Fibroblast of the conjunctiva (primary cell): ENCODE measurements at places on chromosomes 3 and 15.

- no peak for DNase-seq
Measured at GRCh38 chr3:49900491-49901153, 3.1 kb downstream of the MST1R start.

GRCh38 chr3:46947981-46948791, 28.4 kb downstream of the CCDC12 start:
- no peak for DNase-seq

DNA sequence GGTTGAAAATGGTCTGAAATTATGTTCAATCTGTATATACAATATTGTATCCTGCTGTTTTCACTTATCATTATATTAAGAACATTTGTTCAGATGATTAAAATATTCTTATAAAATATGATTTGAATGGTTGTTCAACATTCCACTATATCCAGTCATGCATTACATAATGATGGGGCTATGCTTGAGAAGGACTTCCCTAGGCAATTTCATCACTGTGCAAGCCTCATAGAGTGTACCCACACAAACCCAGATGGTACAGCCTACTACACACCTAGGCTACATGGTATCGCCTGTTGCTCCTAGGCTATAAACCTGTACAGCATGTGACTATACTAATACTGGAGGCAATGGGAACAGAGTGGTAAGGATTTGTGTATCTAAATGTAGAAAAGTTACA, 30.5 kb downstream of the SLC7A14 start:
- no peak for DNase-seq

DNA sequence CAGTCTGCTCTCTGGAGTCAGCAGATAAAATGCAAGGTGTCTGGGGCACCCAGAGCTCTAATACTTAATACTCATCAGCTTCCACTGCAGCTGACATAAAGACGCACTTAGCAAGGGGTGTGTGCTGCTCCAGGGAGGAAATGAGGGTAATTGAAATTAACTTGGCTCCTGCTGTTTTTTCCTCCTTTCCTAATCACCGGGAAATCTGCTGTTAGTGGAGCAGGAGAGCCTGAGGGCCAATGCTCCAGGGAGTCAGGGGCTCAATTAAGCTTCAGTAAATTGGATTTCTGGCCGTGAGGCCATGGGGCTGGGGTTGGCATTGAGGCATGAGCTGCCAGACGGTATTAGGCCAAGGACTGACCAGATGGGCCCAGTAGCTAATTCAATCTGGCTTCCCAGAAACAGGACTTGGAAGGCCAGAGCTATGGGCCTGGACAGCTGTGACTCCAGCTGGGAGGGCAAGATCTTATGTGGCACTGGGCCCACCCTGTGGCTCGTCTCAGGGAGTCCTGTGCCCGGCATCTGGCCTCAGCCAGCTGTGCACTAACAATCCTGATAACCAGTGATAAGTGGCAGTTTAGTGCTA, 30.7 kb upstream of the CHRNB4 start:
- DNase-seq = no peak

DNA sequence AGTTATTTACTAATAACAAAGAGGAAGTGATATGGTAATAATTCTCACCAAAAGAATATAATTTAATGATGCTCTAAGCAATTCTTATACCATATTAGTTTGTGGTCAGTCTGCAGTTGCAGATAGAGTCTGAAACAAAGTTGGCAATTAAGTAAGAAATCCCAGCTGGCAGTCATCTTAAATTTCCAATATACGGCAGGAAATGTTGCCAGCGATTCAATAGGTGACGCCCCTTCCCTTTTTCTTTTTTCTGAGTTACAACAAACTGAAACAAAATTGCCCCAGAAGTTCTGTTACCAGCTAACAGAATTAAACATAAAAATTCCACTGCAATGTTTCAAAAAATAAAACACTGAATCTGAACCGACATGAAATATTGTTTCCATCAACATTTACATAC, 26.7 kb downstream of the LRRFIP2 start:
- DNase-seq = no peak

- DNase-seq = no peak
Measured at GRCh38 chr3:12416731-12417130, 67.5 kb upstream of the TSEN2 start.

DNA sequence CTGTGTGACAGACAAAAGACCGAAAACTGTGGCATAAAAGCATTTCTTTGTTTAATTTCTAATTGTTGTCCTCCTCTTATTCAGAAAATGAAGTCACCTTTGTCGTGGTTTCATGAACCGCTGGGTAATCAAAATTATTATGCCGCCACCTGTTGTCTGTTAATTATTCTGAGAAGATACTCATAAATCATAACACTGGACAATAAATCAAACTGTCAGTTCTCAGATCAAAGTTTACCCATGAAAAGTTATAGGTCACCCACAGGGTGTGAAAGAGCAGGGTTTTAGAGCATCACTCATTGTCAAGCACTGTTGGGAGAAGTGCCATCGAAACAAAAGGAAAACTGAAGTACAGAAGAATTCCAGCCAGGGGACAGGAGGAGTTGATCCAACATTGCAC, 474.3 kb downstream of the NR2F2 start:
- DNase-seq = no peak

DNA sequence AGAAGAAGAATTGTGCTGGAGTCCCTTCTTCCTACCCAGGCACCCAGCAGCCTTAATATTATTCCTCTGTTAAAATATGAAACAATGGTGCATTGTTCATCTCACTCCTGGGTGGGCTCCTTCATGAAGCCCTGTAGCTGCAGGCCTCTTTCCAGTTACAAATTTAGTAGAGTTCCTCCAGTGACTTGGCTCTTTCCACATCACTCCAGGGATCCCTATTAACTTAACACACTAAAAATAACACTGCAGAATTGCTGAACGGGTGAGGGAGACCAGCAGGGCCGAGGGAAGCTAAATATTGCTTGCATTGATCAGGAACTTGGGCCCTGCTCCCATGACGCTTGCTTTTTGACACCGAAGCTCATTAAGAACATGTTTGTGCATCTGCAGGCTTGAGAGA, 142.3 kb downstream of the PDCD6IP start:
- no peak for DNase-seq

- no peak for DNase-seq
Measured at GRCh38 chr3:54818942-54819341, 108.9 kb downstream of the LRTM1 start.

- peak; percentile 48 for DNase-seq
Measured at GRCh38 chr3:21705769-21706168, 45.2 kb downstream of the ZNF385D start.

DNA sequence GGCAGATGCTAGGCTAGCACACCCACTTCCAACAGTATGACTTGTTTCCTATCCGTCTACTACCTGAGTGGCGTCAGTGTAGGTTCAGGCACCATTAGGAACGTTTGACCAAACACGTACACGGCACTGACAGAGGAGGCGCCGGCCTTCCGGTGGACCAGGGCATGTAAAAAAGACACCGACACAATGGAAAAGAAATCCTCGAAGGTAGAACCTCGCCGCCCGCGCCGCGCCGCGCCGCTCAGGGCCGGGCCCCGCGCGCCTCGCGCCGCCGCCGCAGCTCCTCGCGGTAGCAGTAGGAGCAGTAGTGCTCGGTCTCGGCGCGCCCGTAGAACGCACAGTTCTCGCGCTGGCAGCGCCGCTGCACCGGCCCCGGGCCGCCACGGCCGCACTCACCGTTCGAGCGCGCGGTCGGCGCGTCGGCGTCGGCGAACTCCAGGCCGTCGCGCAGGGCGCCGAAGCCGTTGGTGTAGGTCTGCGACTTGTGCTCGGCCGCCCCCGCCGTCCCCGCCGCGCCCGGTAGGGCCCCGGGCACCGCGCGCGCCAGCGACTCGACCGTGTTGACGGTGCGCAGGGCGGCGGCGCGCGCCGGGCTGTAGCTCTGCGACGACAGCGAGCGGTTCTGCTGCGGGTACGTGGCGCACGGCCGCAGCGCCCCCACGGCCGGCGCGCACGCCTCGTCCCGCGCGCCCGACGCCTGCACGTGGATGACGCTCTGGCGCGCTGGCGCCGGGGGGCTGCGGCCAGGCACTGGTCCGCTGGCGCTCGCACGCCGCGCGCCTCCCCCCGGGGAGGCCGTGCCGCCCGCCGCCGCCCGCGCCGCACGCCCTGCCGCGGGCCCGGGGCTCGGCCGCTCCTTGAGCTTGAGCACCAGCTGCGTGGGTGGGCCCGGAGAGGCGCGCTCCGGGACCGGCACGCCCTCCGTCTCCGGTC, 156.7 kb downstream of the KLF13 start:
- DNase-seq = no peak

- DNase-seq = no peak
Measured at GRCh38 chr3:138049157-138049919, 39.4 kb downstream of the CLDN18 start.

DNA sequence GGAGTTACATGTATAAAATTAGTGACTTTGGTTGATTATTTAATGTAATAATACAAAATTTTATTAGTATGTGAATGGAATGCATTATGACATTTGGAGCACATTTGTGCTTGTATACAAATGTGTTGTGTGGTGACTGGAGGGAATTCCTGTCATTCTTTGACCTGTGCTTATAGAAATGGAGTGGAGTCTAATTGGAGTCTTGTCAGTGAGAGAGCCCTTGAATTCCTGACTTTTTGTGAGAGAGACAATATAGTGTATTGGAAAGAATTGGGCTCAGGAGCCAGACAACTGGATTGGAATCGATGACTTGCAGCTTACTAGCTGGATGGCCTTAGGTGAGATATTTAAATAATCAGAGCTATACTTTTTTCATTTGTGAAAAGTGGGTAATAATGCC, 9.4 kb downstream of the TCF12 start:
- no peak for DNase-seq

DNA sequence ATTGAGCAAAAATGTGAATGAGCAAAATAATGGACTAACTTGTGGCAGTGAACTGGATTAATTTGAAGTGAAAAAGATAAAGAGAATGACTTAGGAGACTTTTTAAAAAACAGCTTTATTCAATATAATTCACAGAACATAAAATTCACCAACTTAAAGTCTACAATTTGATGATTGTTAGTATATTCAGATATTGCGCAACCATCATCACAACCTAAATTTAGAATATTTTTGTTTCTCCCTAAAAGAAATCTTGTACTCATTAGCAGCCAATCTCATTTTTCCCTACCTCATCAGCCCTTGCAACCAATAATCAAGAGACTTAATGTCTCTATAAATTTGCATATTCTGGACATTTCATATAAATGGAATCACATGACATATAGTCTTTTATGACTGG, 496.5 kb downstream of the IGSF11 start:
- DNase-seq = no peak

- DNase-seq = no peak
Measured at GRCh38 chr3:27209617-27210264, 159.4 kb downstream of the NEK10 start.

- no peak for DNase-seq
Measured at GRCh38 chr15:95944193-95944592, 386.3 kb upstream of the NR2F2 start.

DNA sequence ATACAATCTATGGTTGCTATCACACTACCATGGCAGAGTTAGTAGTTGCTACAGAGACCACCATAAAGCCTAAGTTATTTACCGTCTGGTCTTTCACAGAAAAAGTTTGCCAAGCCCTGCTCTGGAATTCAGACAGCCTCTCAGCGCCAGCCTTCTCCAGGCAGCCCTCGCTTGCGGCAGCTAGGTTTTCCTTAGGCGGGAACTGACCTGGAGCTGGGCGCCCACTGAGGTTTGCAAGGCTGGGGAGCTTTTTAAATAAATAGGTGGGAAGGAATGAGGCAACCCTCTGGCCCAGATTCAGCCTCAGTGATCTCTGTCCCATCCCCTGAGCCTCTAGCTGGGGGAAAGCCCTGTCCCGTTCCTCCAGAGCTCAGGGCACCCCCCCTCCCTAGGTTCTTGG, 1.2 kb downstream of the CTSH start:
- no peak for DNase-seq

GRCh38 chr15:98513428-98513986, 134.8 kb upstream of the IGF1R start:
- no peak for DNase-seq
